ENCODE measurements at places on chromosomes 12 and 14. TPM values are rescaled to one million over a fixed set of nuclear protein-coding genes. Genes with fewer than 3 reads are reported as not detected.

DNA sequence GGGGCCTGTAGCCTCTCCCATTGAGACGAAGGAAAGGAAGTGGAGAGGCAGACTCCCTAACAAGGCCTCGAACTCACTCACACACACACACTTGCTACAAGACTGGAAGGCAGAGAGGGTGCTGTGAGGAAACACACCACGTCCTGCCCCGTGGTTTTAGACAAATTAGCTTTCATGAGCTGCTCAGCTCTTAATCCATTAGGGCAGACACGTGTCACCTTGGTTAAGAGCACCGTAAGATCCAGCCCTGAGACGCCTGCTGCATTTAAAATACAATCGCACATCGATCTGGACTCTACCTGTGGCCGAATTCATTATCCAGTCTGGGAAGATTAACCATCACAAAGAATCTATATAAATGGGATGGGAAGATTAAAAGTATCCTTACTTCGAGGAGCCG is 72.0 kb downstream of the RIMBP2 start:
- no peak for DNase-seq

DNA sequence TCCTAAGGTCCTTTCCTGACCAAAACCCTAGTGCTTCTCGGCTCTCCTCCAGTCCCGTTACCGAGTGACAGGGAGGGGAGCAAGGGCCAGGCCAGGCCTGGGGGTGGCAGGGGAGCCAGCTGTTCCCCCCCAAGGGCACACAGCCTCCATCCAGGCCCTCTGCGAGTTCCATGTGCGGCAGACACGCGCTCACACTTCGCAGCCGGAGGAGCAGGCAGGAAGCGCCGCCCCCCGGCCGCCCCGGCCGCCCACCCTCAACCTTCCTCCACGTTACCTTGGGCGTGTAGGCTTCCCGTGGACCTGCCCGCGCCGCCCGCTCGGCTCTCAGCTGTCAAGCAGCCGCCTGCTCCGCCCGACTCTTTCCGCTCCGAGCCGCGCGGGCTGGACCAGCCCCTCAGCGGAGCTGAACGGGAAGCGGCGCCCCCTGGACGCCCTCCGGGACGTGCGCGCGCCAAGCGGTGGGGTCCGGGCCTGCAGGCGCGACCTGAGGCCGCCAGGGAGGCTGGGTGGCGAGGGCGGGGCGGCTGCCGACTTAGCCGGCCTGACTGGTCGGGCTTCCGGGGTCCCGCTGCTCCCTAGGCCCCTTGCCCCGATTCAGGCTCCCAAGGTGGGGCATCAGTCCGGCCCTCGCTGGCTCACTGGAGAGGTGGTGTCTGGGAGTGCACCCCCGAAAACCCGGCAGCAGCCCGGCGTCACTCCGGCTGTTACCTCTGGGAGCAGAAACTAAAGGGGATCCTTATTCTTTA is at the start of gene CRACR2A:
CRACR2A (minus strand) TSS at position 369 of the 746 bp plus-strand sequence. CDS start 56,110 bp downstream, outside the sequence.
- DNase-seq: no peak

GRCh38 chr12:122322501-122322900 is 56.2 kb upstream of the VPS33A start:
- DNase-seq: no peak

PAH gene
- total RNA-seq: not detected

DNA sequence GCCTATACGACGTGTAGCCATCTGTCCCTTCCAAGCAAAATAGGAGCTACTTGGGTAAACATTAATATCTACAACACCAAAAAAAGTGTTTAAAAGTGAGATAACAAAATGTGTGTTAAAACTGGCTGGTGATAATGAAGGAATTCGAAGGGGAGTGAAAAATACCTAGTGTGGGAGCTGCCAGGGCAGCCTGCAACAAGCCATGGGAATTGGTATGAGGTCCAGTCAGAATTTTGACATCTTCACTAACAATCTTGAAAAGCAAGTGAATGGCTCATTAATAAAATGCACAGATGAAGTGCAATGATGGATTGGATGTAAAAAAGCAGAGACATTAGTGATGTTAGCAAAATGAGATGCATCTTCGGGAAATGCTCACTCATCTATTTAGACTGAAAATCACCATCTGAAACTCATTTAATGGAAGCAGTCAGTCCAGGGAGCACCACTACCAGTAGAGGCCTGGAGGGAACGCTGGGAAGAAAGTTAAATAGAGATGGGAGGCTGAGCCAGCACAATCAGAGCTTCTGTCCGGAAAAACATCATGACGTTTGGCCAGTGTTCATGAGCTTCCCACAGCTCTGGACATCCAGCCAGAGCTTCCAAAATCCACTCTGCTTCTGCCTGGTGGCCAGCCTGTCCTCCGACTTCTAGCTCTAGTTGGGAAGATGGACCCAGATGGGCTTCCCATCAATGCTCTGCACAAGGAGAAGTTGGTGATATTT is 405.0 kb upstream of the TMTC1 start:
- no peak for DNase-seq

DNA sequence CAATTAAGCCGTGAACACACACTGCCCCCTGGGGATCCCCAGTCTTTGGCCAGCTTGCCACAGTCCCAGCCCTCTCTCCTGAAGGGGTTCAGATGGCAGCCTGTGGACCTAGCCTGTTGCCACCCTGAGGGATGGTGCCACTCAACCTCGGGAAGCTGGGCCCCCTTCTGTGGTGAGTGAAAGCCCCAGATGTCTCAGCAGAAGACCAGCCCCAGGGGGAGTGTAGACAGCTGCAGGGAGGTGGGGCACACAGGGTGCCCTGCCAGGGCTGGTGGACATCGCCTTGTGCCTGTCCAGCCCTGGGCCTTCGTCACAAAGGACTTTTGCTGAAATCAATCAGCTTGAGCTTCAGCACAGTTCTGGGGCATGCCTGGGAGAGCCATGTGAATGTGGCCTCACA is 32.4 kb downstream of the C14orf132 start:
- no peak for DNase-seq

VRTN gene
- not detected for total RNA-seq

DNA sequence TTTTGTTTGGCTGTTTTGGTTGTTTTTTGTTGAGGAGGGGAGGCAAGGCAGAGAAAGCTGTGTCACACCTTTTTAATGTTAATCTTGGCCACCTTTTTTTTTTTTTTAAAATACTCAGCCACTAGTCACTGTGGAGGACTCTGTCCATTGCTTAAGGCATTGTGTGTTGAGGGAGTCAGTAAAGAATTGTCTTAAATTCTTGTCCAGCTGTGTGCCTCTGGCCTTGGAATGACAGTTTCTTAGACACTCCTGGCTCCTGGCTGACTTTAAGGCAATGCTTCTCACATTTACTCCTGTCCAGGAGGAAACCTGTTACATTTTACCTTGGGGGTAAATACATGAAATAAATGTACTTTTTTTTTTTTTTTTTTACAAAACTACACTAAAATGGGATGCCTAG is 18.1 kb upstream of the SMCO2 start:
- no peak for DNase-seq

DNA sequence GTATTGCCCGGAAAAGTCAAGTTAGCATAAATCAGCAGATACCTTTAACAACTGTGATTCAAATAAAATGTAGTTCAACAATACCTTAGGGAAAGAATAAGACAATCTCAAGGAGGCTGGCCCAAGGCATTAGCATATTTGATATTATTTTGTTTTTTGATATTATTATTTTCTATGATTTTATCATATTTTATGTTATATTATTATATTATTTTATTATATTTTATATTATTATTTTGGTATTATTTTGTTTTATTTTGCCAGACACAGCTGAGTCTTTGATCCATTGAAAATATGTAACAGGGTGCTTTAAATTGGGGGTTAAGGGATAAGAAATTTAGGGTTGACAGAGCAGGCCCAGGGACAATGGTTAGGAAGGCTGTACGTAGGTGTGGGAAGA is 607.9 kb upstream of the USP15 start:
- no peak for DNase-seq

DNA sequence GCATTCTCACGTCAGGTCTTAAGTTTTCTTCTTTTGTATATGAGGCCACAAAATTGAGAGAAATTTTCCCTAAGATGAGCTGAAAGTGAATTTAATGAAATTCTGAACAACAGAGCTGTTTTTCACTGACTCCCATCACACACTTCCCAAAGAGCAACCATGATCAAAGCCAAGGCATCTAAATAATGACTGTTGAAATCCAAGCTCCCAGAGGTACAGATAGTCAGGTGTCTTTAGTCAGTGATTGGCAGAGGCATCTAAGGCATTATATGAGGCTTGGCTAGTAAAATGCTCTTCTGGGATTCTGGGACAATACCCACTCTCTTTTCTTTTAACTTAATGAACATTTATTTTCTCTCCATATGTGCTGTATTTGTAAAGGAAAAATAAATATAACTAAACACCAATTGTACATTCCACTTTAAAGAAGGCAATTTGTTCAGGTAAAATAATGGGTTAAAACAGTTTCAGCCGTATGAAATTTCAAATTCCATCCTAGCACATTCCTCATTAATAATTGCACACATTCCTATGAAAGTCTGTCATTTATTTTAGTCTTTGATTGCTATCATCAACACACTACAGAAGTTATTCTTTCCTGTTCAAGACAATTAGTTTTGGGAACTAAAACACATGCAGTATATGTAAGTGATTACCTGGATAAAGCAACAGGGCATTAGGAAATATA is 871 bp upstream of the SSTR1 start:
- no peak for DNase-seq

- DNase-seq: no peak
Observed at GRCh38 chr14:64081174-64081746, 212.9 kb downstream of the ESR2 start.

DNA sequence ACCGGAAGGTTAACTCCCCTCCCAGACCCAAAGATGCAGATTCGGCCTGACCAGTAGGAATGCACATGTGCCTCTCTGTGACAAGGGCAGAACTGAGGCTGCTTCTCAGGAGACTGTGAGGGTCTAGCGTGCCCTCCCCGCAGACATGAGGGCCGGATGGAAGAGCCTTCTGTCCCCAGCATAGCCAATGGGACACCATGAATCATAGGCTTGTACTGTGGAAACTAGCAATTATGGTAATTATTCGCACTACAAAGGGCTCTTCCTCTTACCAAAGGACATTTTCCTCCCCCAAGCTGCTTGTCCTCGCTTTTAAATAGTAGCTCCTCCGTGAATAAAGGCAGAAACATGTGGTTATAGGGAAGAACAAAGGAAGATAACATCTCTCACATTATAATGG is 6.2 kb downstream of the COA8 start:
- no peak for DNase-seq

- DNase-seq: no peak
Observed at GRCh38 chr12:40464121-40464520, 228.1 kb upstream of the CNTN1 start.

ALG10B gene
- total RNA-seq: 14.4 TPM

Measured in PC-9 (cell line).